Kidney tubule cell (primary cell): ENCODE measurements at places on chromosomes 12 and 14.

DNA sequence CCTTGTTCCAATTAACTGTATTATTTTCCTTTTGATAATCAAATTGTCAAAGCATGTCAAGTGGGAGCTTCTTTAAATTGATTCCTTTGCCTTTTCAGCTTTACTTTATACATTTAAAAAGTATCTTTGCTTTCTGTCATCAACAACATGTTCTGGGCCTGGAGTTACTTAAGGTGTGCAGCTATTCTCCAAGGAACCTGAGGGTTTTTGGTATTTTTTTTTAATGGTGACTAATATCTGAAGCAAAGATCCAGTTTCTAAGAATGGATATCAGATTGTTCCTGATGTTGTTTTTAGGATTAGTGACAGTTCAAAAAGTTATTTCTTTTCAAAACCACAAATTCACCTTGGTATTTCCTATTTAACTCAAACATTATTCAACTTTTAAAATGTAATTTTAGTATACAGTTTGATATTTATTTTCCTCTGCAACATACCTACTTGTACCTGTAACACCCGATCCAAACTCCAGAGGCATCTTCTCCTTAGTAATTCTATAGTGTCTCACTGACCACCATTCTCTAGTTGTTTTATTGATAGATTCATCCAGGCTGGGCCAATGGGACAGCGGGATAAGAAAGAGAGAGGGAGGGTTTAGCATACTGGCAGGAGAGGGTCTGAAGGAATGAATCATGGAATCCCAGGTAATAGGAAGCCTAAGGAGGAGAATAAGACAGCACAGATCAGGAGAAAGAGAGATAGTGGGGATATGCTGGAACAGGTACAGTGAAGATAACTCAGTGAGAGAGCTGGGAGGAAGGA lies 3.1 kb downstream of the CBLN3 start:
- DNase-seq: no peak

DNA sequence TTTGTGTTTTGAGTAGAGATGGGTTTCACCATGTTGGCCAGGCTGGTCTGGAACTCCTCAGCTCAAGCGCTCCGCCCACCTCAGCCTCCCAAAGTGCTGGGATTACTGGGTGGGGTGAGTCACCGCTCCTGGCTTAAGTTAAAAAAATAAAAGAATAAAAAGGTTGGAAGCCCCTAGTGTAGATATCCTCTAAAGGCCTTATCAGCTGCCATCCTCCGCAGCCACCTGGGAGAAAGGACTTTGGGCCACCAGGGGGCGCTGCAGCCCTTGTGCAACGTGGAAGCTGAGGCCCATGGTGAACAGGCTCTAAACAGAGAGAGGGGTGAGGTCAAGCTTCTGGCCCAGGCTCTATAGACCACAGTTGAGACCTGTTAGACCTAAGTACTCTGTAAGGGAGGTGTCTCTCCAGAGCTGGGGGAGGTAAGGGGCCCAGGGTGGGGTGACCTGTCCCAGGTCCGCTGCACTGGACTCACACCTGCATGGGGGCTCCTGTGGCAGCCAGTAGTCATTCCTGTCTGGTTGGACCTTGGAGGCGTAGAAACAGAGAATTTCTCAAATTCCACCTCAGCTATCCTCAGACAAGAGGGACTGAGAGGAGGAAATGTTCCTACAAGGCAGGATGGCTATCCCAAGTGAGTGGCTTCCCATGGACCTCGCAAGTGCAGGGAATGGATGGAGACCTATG lies 14.0 kb upstream of the RACGAP1 start:
- DNase-seq: peak; percentile 74

DNA sequence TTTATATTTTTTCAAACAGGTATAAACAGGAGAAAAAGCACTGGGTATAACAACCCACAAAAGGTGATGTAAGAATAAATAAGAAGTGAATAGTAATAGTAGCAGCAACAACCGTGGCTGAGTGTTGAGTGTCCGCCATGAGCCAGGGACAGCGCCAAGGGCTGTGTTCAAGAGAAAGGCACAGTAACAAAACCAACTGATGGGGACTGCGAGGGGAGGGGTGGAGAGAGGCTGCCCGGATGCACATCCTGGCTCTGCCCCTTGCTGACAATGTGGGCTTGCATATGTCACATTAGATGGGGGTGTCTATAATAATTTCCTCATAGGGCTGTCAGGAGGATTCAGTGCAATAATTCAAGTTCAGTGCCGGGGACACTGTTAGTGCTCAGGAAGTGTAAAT lies 912.4 kb downstream of the VRK1 start:
- no peak for DNase-seq

DNA sequence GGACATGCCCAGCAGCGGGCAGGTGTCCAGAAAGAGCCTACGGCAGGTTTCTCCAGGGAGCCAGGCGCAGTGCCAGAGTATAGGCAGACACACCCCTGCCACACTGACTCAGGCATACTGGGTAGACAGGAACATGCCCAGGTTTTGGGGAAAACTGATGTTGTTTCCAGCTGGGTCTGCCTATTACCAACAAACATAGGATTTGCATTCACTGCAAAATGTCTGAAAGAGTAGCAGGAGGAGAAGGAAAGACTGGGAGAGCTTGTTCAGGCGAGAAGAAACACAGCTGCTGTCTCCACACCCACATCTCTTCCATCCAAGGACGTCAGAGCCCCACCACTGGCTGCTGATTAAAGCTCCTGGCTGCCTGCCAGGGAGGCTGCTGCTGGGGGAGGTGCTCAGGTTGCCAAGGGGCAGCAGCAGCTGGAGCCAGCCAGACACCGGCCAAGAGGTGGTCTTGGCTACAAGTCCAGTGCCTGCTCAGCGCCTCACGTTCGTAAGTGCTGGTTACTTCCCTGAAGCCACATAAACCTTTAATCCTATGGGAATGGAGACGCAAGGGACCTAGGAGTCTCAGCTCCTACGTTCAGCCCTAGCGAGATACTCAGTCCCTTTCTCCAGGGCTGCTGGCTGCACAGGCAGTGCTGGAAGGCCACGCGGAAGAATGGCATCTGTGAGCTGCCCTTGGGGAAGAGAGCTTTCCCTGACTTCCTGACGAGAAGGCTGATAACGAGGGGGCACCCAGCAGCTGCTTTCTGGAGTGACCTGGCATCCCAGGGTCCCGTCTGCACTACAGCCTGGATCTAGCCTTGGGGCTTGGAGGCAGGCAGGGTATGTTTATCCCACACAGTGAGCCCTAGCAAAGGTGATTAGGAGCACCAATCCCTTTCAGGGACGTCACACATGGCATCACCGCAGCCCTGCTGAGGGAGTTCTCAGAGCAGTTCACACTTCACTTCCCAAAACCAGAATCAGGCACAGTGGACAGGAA lies 58.1 kb downstream of the PLEKHG3 start:
- DNase-seq: peak; percentile 88

GRCh38 chr14:91164676-91165075 lies 50.8 kb downstream of the DGLUCY start:
- DNase-seq: no peak

GRCh38 chr14:25049568-25050268 lies at the start of gene STXBP6:
Gene STXBP6 (minus strand): TSS chr14:25050147. CDS start chr14:24974818, 75,329 bp downstream.
- peak; percentile 63 for DNase-seq

DNA sequence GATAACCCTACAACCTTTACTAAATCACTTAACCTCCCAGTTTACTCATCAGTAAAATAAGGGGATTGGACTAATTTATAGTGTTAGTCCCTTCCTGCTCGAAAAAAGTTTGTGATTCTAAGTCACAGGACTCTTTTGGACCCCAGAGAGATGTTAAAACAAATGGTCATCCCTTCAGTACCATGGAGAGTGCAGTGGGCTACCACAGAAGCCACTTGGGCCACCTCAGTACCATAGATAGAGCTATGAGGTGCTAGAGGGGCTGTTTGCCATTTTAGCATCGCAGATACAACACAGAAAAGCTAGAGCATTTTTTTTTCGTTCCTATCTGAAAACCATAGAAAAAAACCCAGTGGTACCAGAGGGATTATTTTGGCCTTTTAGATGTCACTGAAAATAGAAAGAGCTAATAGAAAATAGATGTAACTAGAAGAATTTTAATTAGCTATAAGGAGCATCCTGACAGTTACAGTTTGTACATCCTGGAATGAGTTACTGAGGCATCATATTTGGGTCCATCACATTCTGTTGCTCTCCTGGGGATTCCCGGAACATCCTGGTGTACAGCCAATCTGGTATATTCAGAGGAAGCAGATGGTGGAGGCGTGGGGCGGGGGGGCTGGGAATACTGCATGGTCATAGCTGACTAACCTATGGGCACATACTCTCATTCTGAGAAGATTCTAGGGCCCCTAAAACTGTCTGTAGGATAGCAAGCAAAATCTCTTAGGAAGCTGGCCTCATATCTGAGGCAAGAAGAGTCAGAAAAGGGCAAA lies 2.8 kb downstream of the ZNF219 start:
- peak; percentile 55 for DNase-seq

GRCh38 chr12:94169966-94170689 lies 21.8 kb downstream of the PLXNC1 start:
- DNase-seq: no peak

GRCh38 chr12:90574676-90575075 lies 380.3 kb downstream of the CCER1 start:
- no peak for DNase-seq

- DNase-seq: no peak
Observed at GRCh38 chr12:77160931-77161330, 95.6 kb upstream of the E2F7 start.

DNA sequence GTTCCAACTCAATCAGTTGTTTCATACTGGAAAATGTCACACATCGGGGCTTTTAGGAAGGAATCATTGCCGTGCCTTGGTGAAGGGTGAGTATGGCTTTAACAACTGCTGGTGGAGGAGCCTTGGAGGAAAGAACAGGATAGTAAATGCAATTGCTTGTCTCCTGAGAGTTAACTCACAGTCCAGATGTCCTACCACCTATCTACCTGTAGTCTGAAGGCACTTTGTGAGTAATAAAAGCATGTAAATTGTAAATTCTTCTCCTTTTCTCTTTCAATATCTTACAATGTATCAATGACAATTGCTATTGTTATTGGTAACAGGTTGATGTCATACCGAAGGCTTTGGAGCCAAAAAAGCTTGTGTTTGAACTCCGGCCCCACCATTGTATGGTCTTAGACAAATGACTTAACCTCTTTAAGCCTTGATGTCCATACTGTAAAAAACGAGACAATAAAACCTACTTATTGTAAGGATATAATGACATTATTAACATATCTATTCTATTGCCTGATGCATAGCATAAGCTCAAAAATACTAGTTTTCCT lies 397.4 kb downstream of the ADAMTS20 start:
- DNase-seq: no peak

DNA sequence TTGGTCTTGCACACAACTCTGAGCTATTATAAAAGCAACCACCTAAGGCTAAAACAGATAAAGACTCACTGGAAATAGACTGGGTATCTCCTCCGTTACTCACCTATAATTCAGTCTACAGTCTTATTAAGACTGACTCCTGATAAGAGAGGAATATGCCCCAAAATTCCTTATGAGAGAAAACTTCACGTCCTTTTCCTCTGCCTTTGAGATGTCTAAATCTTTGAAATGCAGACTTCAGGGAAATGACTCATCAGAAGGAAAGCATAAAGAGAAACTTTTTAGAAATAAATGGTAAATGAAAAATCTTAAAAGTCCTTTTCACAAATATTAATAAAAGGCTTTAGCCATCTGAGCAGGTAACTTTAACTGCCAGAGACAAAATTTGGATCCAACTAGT lies 187.5 kb upstream of the RTL1 start:
- DNase-seq: no peak

DNA sequence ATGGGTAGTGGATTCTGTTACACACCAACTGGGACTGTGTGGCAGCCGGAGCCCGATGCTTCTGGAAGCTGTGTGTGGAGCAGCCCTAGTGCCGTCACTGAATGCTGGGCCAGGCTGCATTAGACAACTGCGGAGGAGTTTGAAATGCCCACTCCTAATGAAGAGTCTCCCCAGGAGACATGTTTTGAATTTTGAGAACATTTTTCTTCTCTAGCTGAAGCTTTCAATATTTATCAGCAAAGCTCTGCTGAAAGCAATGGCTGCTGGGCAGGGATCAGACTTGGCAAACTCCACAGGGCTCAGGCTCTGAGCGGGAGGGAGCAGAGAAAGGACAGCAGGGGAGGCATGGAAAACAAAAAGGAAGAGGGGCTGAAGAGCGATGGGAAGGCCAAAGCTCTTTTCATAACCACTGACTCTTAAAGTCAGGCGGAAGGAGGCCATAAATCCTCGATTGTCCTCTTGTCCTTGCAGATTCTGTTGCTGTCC lies 189.1 kb downstream of the MON2 start:
- no peak for DNase-seq

GRCh38 chr14:51884086-51884927 lies 23.9 kb downstream of the GNG2 start:
- DNase-seq: peak; percentile 4

DNA sequence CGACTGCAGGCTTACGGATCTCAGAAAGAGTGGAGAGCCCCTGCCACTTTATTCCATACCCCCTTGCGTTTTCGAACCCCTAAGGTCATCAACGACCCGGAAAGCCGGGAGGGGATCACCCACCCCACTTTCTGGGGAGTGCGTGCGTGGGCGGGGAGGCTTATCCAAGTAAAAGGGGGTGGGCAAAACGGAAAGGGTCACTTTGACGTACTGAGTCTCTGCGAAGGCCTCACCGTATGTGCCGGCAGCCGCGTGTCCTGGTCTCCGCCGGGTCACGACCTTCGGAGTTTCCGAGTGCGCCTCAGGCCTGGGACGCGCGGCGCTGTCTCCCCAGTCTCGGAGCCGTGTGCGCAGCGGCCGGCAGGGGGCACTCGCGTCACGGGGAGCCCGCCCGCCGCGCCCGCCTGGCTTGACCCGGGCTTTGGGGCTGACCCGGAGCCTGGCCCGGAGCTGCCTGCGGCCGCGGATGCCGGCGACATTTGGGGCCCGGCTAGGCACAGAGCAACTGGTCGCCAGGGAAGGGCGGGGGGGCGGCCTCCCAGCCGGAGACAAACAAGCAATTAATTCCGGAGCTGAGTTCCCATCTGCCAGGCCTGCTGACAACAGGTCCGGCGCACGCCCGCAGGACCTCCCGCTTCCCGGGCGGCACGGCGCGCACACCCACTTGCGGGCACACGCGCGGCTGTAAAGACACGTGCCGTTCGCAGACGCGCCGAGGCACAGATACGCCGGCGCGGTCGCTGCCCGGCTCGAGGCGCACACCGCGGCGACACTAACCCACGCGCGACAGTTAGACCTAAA lies 890 bp upstream of the KIF26A start:
- DNase-seq: peak; percentile 53

GRCh38 chr12:108112832-108113556 lies 16.1 kb upstream of the WSCD2 start:
- no peak for DNase-seq

- DNase-seq: no peak
Observed at GRCh38 chr14:58992935-58993334, 195.5 kb upstream of the DAAM1 start.

GRCh38 chr14:22607291-22607690 lies 9.2 kb downstream of the ABHD4 start:
- DNase-seq: peak; percentile 49

DNA sequence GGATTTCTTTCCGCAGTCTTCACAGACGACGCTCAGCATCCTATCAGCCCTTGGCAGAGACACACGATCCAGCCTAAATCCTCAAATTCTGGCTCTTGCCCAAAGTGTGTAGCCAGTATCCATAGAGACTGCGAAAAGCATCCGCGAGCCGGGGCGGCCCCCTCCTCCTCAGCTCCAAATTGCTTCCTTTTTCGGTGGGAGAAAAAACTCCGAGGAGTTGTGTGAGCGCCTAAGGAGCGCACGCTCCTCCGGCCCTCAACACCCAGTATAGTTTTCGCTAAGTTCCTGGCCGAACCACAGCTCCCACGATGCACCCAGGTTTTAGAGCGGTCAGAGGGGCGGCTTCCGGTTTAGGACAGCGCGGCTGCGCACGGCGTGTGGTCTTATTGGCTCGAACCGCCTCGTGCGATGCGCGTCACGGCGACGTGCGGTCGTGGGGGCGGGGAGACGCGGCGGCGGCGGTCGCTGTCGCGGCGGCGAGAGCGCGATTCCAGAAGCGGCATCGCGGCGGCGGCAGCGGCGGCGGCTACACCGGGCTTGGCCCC lies at the start of gene ADIPOR2:
TSS of gene ADIPOR2 (plus strand) at position 493 of the 545 bp plus-strand sequence. CDS start 63,274 bp downstream, outside the sequence.
- peak; percentile 97 for DNase-seq
